ENCODE measurements at places on chromosomes 11 and 22.
A peak's percentile ranks its signal among the peaks of the same experiment; 100 is the strongest.

DNA sequence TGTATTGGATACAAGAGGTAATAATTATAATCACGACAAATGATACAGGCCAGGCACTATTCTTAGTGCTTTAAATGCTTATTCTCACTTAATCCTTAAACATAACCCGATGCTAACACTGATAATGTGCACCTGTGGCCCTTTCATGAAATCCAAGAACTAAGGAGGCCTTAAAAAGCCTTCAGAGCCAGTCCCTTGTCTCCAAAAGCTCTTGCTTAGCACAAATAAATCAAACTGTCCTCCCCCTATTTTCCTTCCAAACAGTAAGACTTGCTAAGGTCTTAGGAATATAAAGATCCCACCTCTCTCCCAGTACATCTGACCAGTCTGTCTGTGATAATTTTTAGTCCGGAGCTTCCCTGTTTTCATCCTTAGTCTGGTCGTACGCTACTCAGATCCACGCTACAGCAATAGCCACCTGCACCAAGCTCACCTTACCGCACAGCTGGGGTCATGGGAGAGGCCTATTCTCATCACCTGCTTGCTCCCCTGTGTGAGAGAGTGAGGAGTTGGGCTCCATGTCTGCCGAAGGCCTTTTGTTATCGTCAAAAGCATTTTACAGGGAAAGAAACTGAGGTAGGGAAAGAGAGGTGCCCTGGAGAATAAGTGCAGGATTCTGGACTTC lies 16.9 kb downstream of the FXYD6 start:
- DNase-seq: no peak

GRCh38 chr22:45688600-45689080 lies 17.0 kb downstream of the ATXN10 start:
- no peak for DNase-seq

GRCh38 chr11:130829920-130830511 lies 86.3 kb downstream of the SNX19 start:
- no peak for DNase-seq

DNA sequence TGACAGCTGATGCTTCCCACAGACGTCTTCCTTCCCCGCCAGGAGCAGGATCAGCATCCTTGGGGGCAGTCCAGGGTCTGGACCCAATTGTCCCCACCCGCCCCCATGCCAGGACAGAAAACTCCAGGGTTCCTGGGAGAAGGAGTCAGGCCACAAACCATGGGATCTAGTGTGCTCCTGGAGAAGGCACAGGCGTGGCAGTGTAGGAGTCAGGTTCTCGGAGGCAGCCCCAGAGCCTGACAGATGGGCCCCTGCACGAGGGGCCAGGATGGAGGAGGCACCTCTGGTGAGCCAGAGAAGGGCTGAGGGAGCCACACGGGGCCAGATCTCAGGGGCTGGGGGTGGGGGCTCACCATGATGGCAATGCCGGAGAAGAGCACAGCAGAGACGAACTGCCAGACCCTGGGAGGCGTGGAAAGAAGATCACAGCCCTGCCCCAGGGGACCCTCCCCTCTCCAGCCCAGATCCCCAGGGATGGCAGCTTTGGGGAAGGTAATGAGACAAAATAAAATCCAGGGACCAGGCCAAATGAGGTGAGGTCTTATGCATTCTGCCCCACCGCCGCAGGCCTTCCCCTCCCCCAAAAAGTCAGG lies 13.6 kb downstream of the TP53I11 start:
- DNase-seq: no peak

GRCh38 chr22:36814801-36815200 lies 2.0 kb downstream of the PVALB start:
- no peak for DNase-seq

DNA sequence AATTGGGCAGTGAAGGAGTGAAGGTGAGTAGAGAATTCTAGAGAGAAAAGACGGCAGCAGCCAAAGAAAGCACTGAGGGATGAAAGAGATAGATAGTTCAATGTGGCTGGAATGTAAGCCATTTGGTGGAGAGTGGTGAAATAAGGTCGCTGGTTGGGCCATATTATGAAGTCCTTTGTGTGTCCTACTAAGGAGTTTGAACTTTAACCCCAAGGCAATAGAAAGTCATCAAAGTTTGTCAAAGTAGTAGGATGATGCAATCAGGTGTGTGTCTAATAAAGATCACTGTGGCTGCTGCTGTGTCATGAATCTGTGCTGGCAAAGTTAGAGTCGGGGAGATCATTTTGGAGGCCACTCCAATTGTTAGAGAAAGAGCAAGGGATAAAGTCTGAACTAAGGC lies 18.7 kb downstream of the RNF121 start:
- no peak for DNase-seq

GRCh38 chr22:36439481-36440271 lies 41.8 kb downstream of the TXN2 start:
- DNase-seq: no peak

DNA sequence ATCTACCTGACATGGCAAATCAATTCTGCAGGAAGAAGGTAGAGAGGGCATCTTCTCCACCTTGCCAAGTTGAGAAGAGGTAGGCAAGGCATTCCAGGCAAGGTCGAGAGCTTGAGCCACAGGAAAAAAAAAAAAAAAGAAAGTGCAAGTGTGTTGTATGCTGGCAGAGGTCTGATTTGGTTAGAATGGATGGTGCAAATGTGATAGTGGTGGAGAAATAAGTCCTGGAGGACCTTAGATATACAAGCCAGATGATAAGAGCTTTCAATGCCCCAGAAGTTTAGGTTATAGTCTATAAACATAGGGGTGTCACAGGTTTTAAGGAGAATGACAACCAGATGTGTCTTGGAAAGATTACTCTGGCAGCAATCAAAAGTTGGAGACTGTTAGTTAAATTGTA lies 1.4 kb downstream of the FBXO3 start:
- no peak for DNase-seq

- DNase-seq: no peak
Measured at GRCh38 chr11:86916330-86916729, 38.9 kb downstream of the FZD4 start.

GRCh38 chr11:59859673-59860072 lies 6.6 kb downstream of the TCN1 start:
- no peak for DNase-seq

DNA sequence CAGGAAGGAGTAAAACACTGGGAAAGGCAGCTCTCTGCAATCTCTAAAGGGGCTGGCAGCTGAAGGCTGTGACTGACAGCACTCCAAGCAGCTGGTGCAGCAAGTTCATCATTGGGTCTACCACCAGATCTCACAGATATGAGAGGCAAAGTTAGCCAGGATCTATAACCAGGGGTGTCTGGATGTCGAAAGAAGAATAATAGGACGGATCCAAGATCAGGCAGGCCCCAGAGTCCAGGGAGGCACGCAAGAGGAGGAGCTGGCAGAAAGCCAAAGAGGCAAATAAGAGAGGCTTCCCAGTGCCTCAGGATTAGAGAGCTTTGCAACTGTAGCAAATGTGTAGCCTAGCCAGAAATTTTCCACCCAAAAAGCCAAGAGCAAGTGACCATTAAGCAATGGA lies 77.1 kb downstream of the RBMXL2 start:
- DNase-seq: no peak

GRCh38 chr11:104531894-104532293 lies 366.4 kb downstream of the CASP12 start:
- no peak for DNase-seq

- peak; percentile 63 for DNase-seq
Measured at GRCh38 chr11:124670732-124671131, 2.8 kb downstream of the SIAE start.

GRCh38 chr11:88301488-88302140 lies 35.9 kb downstream of the CTSC start:
- DNase-seq: peak; percentile 7

DNA sequence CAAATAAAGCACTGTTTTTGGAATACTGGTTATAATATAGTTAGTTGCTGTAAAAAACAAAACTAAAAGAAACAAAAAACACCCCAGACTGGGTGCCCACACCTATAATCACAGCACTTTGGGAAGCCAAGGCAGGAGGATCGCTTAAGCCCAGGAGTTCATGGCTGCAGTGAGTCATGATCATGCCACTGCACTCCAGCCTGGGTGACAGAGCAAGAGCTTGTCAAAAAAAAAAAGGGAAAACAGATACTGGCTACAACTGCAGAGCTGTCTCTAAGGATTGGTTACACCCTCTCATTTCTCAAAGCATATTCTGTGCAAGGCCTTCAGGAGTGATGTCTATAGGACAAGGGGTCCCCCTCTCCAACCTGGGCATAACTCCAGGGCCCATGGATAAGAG lies 14.6 kb upstream of the STK33 start:
- DNase-seq: no peak
